T-helper 2 cell (primary cell): ENCODE measurements at places on chromosomes 5 and 9.

DNA sequence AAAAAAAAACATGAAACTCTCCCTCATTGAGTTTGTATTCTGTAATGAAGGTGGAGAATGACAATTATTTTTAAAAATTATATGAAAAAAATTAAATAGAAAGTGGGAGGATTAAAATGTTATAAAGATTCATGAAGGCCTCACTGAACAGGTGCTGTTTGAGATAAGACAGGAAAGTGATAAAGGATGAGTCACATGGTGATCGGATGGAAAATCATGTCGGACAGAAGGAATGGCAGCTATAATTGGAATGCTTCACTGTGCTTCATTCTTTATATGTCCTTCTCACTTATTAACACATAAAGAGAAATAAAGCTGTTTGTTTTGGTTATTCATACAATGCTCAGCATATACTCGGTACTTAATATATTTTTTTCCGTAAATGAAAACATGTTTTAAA, 464.5 kb upstream of the RGMB start:
- DNase-seq = no peak

GRCh38 chr5:111003623-111004022, 67.9 kb upstream of the TSLP start:
- no peak for DNase-seq

GRCh38 chr5:141878186-141878710, at the start of gene PCDH1:
PCDH1 (minus strand) TSS chr5:141878410; CDS start chr5:141878262, 148 bp downstream.
- DNase-seq = no peak

DNA sequence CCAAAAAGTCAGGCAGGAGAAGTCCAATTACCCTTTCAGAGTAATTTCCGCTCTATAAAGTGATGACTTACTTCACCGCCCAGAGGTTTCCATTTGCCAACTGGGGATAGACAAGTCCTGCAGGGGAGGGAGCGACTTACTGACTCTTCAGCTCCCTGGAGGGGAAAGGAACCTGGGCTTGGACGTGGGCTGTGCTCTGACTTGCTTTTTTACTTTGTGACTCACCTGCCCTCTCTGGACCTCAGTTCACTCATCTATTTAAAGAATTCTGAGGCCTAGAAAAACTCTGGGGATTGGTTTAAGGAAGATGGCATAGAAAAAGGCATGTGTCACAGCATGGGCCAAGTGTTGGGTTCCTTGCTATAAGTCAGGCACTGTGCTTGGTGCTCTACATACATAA, 180.4 kb upstream of the TRIM32 start:
- no peak for DNase-seq
